ENCODE measurements at places on chromosomes 16 and 17.

- peak; percentile 92 for DNase-seq
Measured at GRCh38 chr17:28717578-28718332, at the start of gene RAB34. Gene RAB34, minus strand, starts transcription at chr17:28717868. Its CDS starts 602 bp downstream, at chr17:28717266.

DNA sequence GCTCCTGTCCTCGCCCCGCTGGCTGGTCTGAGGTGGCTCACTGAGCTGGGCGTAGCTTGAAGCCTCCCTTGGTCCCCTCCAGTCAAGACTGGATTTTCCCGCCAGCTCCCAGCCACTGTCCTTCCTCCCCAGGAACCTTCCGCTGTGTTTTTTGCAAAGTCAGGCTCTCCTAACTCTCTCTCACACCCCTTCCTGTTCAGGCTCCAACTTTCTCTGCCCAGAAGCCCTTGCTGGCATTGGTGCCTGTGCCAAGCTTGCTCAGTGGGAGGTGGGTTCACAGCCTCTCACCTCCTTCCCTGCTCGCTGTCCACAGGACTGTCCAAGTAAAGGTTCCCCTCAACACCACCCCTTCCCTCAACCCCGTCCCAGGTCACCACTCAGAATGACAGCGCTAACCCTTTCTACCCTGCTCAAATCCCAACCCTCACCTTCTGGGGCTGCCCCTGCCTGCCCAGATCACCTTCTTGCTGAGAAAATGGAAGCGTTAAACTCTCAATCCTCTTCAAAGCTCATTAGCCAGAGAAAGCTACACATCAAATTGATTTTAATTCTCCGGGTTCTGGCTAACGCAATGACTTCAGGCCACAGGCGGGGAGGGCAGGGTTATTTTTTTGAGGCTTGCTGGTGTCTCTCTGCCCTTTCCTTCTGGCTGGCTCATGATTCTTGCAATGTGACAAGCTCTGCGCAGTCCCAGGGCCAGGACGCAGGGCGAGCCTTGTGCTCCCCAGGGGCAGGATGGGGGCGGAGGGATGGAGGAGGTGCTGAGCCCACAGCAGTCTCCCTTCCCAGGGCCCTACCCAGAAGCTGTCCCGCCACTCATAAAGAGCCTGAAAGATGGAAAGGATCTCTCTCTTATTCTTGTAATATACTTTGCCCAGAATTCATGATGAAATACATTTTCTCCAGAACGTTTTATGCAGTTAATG, 357.2 kb upstream of the TNRC6C start:
- DNase-seq, result no peak

- DNase-seq, result no peak
Measured at GRCh38 chr17:8149419-8150193, 2.6 kb downstream of the PER1 start.

- DNase-seq, result no peak
Measured at GRCh38 chr17:62751060-62751691, 56.9 kb downstream of the MARCHF10 start.

DNA sequence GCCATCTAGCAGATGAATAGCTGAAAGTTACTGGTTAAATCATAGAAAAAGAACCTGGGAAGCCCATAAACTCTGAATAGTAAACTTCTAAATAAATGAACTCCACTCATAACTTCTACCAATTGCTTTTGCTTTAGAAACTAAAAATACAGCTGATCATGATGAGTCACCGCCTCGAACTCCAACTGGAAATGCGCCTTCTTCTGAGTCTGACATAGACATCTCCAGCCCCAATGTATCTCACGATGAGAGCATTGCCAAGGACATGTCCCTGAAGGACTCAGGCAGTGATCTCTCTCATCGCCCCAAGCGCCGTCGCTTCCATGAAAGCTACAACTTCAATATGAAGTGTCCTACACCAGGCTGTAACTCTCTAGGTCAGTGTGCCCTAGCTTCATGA, 9.7 kb downstream of the KAT7 start:
- no peak for DNase-seq

DNA sequence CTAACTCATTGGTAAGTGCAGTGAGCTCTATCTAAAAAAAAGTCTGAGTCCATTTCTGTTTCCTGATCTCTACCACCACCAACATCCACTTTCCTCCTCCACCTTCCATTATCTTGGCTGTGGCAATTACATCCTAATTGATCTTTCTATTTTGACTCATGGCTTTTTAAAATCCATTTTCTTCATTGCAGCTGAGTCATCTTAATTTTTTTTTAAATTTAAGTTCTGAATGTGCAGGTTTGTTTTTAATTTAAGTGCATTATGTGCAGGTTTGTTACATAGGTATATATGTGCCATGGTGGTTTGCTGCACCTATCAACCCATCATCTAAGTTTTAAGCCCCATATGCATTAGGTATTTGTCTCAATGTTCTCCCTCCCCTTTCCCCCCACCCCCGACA, 390.7 kb downstream of the XYLT1 start:
- DNase-seq, result no peak

GRCh38 chr17:1206026-1206777, 26.4 kb upstream of the ABR start:
- no peak for DNase-seq

GRCh38 chr16:72493716-72494415, 321.9 kb upstream of the PMFBP1 start:
- DNase-seq, result no peak

GRCh38 chr17:27977751-27978688, 64.5 kb upstream of the NLK start:
- no peak for DNase-seq

- DNase-seq, result peak; percentile 92
Measured at GRCh38 chr17:79201536-79202227, 127.1 kb downstream of the ENGASE start.

GRCh38 chr17:81338274-81339190, 43.4 kb upstream of the SLC38A10 start:
- DNase-seq, result no peak

DNA sequence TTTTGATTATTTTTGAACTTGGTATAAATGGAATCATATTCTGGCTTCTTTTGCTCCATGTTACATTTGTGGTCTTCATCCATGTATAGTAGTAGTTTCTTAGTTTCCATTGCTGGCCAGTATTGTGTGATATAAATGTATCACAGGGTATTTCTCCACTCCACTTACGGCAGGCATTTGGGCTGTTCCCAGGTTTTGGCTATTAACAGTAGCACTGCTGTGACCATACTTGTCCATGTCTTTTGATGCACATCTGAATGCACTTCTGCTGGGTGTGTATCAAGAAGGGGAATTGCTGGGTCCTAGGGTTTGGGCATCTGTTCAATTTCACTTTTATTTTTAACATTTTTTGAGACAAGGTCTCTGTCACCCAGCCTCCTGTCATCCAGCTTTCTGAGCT, 13.9 kb downstream of the NTN1 start:
- no peak for DNase-seq

- no peak for DNase-seq
Measured at GRCh38 chr16:3963203-3963602, 82.7 kb upstream of the CREBBP start.

- DNase-seq, result no peak
Measured at GRCh38 chr17:27635275-27635823, 4.4 kb downstream of the LGALS9 start.

GRCh38 chr16:66996983-66997358, 8.6 kb downstream of the CES4A start:
- DNase-seq, result no peak

DNA sequence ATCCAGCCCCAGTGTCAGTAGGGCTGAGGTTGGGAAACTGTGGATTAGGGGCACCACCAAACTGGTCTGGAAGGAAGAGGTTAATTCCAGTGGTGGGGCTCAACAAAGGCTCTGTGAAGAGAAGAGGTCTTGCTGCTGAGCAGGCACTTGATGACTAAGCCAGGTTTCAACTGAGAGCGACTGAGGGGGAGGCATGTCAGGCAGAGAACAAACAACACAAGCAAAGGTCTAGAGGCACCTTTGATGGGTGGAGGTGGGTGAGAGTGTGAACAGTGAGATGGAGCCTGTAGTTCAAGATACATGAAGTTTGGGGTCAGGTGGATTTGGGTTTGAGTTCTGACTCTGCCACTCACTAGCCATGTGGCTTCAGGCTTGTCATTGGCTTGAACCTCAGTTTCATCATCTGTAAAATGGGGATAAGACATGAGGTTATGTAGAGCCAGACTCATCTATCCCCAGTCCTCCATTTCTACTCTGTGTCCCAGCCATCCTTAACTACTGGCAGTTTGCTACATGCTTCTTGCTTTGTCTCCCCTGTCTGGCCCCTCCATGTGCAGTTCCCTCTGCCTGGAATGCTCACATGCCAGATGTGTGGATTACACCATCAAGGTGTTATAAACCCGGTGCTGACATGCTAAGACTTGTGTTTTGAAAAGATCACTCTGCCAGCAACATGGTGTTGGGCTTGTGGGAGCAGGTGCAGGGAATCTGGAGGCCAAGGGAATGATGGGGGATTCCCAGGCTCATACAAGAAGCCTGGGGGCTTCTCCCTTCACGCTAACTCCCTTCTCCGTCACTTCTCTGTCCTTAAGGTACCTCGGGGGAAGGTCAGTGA, 3.0 kb upstream of the RMI2 start:
- no peak for DNase-seq

- DNase-seq, result no peak
Measured at GRCh38 chr16:49528866-49529288, 155.3 kb downstream of the C16orf78 start.

- DNase-seq, result peak; percentile 52
Measured at GRCh38 chr17:70687421-70687820, 518.1 kb downstream of the KCNJ2 start.
